ENCODE measurements at places on chromosomes 11 and 22. TPM values are rescaled to one million over a fixed set of nuclear protein-coding genes. Genes with fewer than 3 reads are reported as not detected.

INPPL1 gene
- 242 TPM for total RNA-seq

HOATZ gene
- not detected for total RNA-seq

NXPE2 gene
- total RNA-seq, result 0.26 TPM

POU2AF3 gene
- total RNA-seq, result 0.32 TPM

P2RY2 gene
- 0.27 TPM for total RNA-seq

GRCh38 chr11:44028401-44028800, 19.4 kb upstream of the ACCSL start:
- DNase-seq, result no peak

- no peak for DNase-seq
Observed at GRCh38 chr11:8098879-8099278, 17.9 kb downstream of the TUB start.

GRCh38 chr22:32489377-32489776, 14.8 kb downstream of the FBXO7 start:
- DNase-seq, result no peak

- DNase-seq, result no peak
Observed at GRCh38 chr11:122085264-122085663, 30.8 kb downstream of the BLID start.

DNA sequence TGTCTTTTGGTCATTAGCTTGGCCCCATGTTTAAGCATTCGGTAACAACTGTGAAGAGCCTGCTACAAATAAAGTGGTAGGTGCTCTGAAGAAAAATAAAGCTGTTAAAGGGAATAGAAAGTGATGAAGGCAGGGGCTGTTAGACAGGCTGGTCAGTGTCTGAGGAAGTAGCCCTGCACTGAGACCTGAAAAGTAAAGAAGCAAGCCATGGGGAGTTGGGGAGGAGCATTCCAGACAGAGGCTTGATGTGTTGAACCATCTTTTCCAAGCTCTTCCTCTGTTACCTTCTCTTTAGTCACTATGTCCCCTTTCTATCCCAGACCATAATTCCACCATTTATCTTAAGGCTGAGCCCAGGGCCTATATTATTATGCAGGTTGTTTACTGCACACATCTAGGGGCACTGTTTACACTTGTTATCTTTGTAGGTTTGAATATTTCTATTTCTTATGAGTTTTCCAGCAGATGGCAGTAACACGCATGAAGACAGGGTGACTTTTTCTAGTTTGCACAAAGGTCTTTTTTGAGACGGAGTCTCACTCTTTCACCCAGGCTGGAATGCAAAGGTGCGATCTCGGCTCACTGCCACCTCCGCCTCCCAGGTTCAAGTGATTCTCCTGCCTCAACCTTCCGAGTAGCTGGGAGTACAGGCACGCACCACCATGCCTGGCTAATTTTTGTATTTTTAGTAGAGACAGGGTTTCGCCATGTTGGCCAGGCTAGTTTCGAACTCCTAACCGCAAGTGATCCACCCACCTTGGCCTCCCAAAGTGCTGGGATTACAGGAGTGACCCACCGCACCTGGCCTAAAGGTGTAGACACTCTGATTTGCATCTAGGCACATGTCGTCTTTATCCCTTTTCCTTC, 23.0 kb downstream of the ZFTA start:
- no peak for DNase-seq
